ENCODE measurements at places on chromosomes 4 and X.

DNA sequence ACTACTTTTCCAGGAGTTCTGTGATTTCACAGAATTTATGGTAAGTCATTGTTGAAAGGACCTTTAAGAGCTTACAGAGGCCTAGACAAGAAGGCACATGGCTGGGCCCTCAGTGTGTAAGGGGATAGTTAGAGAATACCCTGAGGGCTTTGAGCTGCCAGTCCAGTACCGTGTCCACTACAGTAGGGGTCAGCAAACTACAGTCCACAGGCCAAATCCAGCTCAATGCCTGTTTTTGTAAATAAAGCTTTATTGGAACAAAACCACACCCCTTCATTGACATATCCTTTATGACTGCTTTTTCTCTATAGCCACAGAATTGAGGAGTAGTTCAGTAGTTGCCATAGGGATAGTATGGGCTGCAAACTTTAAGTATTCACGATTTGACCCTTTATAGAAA, 176.2 kb downstream of the MID1 start:
- no peak for DNase-seq

- DNase-seq = no peak
Measured at GRCh38 chrX:30597216-30598012, 19.8 kb upstream of the TASL start.

GRCh38 chr4:164952551-164952950, 24.9 kb downstream of the TRIM61 start:
- DNase-seq = no peak

GRCh38 chr4:153242839-153243324, 38.6 kb downstream of the TRIM2 start:
- no peak for DNase-seq

- DNase-seq = no peak
Measured at GRCh38 chr4:26753617-26754016, 107.0 kb upstream of the STIM2 start.

- no peak for DNase-seq
Measured at GRCh38 chrX:13279279-13280018, 40.4 kb downstream of the ATXN3L start.

- DNase-seq = no peak
Measured at GRCh38 chr4:87005690-87006425, 71.0 kb downstream of the AFF1 start.

DNA sequence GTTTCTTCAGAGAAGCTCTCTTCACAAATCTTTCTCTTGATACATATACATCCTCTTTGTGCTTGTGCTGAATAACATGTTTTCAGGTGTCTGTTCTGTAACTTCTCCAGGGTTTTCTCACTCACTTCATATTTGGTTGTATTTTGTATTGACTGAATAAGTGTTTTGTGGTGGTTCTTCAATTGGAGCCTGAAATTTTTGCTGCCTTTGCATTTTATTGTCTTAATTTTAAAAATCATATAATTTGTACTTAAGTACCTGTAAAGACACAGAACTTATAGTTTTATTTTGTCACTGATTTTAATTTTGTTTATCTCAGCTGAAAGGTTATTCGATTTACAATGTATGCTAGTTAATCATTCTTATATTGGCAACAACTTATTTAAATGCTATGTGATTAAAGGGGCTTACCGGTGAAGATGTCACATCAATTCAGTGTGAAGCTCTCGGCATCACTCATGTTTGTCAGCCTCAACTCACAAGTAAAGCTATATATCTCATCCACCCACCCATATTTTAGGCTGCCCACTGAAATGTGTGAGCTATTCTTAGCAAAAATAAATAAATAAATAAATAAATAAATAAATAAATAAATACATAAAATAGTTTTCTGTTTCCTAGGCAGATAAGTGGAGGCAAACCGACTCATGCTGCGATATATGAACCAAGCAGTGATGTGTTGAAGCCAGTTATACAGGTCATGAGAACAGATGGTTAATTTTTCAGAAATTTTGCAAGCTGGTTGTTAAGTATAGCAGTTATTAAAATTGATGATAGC, 76.4 kb upstream of the FSTL5 start:
- no peak for DNase-seq

DNA sequence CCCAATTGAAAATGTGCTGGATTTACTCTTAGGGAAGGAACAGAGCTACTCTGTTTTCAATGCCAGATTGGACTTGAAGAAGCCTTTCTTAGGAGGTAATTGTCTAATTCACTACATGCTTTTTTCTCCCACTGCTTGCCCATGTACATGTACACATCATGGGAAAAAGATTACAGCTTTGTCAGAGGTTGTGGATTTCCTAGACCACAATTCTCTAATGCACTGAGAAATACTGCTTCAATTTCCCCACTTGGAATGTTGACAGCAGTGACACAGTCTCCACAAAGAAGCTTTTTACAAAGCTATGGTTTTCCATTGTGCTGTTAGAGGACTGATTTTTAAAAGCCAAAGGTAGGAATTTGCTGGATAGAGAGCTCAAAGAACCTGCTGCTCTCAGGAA, 19.5 kb downstream of the ZAR1 start:
- no peak for DNase-seq

DNA sequence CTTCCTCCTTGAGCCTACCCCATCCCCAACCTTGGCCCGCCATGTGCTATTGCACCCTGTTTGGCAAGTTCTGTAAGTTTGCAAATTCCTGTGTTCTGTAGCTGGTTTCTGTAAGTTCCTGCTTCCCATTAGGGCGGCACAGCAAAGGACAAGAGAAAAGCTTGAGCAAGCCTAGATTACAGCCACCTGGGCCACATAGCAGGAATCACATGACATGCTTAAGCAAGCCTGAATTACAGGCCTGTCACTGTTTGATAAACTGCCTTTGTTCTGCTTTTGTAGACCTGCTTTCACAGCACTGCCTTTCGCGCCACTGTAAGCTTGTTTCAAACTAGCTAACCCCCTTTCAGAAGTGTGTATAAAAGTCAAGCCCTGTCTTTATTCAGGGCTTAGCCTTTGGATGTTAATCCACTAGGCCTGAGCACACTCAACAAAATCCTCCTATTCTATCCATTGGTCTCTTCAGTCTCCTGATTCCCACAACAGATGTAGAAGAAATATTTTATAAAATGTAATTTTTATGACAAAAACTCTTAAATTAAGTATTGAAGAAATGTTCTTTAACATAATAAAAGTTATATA, 906.8 kb upstream of the NDST4 start:
- no peak for DNase-seq

DNA sequence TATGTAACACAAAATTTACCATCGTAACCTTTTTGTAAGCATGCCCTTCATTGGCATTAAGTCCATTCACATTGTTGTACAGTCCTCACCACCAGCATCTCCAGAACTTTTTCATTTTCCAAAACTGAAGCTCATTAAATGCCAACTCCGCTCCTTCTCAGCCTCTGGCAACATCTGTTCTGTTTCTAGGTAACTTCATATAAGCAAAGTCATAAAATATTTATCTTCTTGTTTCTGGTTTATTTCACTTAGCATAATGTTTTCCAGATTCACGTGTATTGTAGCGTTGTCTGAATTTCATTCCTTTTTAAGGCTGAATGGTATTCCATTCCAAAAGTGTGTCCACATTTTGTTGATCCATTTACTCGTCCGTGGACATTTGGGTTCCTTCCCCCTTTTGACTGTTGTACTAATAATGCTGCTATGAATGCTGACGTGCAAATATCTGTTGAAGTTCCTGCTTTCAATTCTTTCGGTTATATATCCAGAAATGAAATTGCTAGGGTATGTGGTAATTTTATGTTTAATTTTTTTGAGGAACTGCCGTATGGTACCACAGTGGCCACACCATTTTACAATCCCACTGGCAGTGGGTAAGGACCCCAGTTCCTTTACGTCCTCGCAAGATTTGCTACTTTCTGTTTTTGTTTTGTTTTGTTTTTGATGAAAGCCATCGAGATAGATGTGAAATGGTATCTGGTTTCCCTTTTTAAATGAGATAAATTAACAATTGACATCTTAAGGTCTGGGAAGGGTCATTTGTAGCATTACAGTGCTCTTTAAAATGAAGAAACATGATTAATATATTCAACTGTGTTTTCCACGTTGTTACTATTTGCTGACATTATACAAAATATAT, 63.4 kb downstream of the PTTG2 start:
- DNase-seq = no peak

DNA sequence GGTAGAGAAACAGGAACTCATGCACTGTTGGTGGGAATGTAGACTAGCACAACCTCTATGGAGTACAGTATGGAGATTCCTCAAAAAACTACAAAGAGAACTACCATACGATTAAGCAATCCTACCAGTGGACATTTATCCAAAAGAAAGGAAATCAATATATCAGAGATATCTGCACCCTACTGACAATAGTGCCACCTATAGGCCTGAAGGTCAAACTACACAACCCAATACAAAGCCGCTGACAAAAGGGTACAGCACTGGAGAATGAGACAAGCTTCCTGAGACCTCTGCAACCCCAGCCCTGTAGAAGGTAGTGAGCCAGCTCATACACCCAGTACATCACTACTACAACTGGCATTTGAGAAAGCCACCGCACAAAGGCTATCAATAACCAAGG, 67.1 kb downstream of the CBR4 start:
- no peak for DNase-seq

DNA sequence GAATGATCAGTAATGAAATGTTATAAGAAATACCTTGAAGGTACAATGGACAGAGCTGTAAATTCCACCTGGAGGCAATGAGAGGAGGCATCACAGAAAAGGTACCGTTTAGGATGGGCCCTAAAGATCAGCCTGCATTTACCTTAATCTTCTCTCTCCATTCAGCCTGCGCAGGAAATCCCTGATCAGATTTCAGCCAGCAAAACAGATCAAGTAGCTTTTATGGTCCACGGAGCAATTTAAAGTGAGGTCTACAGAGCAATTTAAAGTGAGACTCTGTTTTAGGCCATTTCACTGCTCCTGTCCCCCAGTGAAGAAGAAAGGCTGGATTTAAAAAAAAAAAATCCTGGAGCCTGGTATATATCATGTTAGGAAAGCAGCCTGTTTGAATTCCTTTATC, 195.1 kb upstream of the VCX start:
- no peak for DNase-seq

DNA sequence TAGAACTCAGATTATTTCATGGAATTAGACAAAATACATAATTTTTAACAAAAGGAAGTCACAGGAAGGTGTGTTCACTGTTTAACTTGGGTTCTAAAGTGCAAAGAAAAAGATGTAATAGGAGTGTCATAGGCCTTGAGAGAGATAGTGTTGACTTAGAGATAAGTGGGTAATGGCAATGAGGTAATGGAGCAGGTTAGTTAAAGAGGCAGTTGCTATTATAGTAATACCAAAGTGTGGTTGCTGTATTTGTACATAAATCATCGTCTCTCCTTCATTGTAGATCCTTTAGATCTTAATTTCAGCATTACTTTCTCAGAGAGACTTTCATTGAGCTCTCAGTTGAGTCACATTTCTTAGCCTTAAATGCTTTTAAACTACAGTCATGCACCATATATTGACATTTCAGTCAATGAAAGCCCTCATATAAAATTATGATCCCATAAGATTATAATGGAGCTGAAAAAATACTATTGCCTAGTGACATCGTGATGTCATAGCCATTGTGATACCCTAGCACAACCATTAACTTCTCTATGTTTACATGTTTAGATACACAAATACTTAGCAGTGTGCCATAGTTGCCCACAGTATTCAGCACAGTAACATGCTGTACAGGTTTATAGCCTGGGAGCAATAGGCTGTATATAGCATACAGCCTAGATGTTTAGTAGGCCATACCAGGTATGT, 245.4 kb downstream of the ADGRL3 start:
- DNase-seq = no peak

DNA sequence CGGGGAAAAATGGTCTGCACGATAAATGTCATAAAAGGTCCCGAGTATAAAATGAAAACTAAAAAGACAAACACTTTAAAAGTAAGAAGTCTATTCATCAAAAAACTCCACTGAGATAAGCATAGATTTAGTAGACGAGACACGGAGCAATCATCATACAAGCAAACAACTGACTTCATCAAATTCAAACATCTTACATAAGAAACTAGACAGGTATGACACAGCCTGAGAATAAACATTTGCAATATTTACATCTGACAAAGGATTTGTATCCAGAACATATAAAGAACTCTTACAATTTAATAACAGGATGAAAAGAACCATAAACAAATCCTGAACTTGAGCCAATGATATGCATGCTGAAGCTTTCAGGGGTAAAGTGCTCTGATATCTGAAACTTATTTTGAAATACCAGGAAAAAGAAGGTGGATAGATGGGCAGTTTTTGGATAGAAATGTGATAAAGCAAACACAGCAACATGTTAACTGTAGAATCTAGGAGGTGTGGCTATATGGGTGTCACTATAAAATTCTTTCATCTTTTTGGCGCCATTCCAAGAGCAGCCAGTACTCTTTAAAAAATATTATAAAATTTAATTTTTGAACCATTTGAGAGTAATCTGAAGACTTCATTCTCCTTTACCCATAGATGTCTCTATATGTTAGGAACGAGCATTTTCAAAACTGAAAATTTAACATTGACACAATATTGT, 12.0 kb downstream of the MPP1 start:
- DNase-seq = no peak

GRCh38 chr4:11635342-11635741, 206.6 kb upstream of the HS3ST1 start:
- DNase-seq = no peak

DNA sequence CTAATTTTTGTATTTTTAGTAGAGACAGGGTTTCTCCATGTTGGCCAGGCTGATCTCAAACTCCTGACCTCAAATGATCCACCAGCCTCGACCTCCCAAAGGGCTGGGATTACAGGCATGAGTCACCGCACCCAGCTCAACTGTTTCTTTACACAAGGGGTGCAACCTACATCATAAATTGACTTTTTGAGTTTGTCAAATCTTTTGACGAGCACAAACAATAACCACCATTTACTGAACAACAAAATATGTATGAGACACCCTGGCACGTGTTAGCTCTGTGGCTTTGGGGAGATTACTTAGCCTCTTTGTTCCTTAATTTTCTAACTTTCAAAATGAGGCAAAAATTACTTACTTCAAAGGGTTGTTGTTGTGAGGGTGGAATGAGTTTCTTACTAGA, 23.5 kb upstream of the SLC34A2 start:
- no peak for DNase-seq

- DNase-seq = no peak
Measured at GRCh38 chr4:48575964-48576363, 85.9 kb downstream of the ZAR1 start.

DNA sequence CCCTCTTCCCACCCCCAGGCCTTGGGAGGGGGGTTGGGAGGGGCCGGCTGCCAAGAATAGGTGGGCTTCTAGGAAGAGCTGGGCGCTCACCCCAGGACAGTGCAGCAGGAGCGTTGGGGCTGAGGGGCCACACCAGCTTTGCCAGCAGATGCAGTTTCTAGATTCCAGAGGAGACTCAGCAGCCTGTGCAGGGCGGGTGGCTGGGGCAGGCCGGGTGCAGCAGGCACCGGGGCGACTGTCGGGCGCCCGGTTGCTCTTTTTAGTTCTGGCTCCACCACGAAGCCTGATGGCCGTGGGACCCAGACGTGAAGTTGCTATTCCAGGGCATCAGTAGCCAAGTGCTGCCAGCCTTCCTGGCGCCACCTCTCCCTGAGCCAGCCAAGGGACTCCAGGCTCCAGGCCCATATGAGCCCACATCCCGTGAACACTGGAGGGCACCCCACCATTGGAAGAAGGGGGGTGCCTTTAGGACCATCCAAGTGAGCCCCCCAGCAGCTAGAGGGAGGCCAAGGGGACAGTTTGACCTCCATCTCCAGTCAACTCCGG, 5.8 kb downstream of the SSR4 start:
- DNase-seq = no peak

GRCh38 chr4:107380190-107380589, 339.8 kb downstream of the PAPSS1 start:
- DNase-seq = no peak
